ENCODE measurements at places on chromosomes 1 and 21.

GRCh38 chr1:178806665-178807300 is 64.1 kb downstream of the ANGPTL1 start:
- no peak for DNase-seq

GRCh38 chr1:67855444-67855843 is 22.2 kb upstream of the GNG12 start:
- no peak for DNase-seq

DNA sequence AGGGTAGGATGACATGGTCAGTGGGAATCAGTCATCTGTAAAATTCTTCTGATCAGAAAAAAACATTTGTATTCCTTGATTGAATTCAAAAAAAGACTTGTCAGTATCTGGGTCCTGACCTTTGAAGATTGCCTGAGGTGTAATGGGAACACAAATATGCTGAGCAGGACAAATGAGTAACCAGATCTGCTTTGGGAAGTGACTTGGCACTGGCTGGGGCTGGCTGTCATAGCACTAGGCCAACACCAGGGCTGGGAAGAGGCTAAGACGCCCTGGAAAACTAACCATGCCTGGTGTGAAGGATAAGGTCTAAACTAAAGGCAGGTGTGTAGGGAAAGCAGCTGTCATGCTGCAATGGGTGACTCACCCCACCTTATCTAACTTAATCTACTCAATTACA is 452.9 kb upstream of the BEND5 start:
- DNase-seq, result no peak

DNA sequence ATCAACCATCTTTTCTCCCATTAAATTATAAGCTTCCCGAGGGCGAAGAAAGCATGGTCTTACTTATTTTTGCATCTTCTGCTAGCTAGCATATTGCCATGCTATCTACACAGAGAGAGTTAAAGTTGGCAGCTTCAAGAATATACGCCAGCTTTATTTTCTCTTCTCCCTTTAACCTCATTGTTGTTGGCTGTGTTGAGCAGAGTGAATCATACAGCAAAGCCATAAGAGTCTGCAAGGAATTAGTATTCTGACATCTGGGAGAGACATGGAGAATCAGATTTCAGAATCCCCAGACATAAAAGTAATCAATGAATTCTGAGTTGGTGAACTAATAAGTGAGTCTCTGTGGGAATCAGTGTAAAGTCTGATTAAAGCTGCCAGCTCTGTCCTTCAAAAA is 649.6 kb upstream of the PTBP2 start:
- DNase-seq, result no peak

DNA sequence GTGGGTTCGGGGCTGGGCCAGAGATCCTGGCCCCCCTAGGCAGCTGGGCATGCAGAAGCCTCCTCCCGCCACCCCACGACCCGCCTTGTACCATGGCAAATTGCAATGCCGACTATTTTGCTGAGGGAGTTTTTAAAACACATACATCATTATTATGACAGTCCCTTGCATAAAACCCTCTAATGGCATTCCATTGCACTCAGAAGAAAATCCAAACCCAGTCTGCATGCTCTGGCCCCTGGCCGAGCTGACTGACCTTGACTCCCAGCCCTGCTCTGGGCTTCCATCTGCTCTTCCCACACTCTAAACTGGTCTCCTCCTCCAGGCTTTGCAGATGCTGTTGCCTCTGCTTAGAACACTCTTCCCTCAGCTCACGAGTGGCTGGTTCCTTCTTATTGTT is 28.0 kb downstream of the PADI2 start:
- DNase-seq, result no peak

- DNase-seq, result no peak
Measured at GRCh38 chr1:38152351-38153065, 105.9 kb upstream of the POU3F1 start.

GRCh38 chr1:110309139-110309538 is 30.0 kb upstream of the RBM15 start:
- no peak for DNase-seq

GRCh38 chr1:182622901-182623528 is 18.8 kb upstream of the RGS16 start:
- DNase-seq, result no peak

DNA sequence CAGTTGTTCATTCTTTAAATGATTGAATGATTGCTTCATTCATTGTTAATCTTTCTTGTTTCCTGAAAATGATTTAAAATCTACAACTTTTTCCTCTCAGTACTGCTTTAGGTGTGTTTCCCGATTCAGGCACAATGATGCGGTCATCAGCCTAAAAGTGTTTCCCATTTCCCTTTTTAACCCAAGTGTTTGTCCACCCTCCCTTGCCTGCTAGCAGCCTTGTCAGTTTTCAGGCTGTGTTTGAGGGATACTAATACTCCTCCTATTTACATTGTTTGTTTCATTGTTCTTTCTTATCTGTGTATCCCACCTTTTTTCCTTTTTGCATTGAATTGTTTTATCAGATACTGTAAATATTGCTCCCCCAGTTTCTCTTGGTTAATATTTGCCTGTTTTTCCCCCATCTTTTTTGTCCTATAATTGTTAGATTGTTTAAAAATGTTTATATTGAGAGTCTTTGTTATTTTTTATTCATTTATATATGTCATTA is 131.1 kb downstream of the KIAA0319L start:
- no peak for DNase-seq

DNA sequence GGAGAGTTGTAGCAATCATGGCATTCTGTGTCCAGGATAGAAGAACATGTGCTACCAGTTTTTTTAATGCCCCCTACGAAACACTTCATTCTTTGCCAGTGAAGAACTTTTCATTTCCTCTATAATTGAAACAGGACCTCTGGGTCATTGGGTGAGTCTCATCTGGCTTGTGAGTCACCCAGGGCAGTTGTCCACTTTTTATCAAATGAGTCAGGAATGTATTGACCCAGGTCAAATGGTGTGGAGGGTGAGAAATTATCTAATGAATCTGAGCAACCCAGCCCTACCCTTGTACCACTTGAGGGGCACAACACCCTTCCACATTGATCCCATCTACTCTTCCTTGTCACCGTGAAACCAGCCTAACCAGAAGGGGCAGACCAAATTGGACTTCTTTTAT is 417.3 kb upstream of the PROX1 start:
- DNase-seq, result no peak

DNA sequence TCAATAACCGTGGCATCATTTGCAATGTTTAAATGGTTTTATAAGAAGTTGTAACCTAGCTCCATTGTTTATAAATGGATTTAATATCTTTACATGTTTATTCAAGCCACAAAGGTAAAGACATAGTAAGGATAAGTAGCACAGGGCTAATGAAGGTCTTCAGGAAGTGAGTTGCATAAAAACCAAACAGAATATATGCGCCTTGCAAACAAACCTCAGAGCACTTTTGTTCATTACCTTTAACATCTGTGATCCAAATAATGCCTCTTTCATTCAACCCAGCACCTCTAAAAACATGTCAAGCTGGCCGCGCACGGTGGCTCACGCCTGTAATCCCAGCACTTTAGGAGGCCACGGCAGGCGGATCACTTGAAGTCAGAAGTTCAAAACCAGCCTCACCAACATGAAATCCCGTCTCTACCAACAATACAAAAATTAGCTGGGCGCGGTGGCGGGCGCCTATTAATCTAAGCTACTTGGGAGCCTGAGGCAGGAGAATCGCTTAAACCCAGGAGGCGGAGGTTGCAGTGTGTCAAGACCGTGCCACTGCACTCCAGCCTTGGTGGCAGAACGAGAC is 25.3 kb downstream of the BRINP3 start:
- DNase-seq, result no peak

DNA sequence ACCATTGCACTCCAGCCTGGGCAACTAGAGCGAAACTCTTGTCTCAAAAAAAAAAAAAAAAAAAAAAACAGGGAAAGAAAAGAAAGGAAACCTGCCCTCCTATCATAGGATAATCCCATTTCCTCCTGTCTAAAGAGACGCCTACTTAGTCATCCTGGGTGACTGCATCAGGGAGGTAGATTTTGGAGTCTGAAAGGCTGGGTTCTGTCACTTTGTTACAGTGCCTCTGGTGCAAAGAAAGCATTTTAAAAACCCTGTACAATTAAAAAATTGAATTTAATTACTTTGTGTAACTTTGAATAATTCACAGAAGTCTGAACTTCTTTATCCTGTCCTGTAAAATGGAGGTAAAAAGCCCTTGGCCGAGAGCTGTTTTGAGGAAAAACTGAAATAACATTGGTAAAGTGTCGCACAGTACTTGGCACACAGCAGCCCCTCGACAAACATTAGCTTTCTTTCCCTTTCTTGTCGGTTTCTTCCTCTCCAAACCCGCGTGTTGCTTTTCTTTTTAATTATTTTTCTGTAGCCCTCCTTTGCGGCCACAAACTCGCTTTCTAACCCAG is 657 bp upstream of the HDAC1 start:
- no peak for DNase-seq

- DNase-seq, result no peak
Measured at GRCh38 chr21:44295163-44295573, 4.7 kb upstream of the PFKL start.

Measured in activated naive CD8-positive, alpha-beta T cell treated with anti-CD3 and anti-CD28 coated beads, Interleukin-2, amount 50 U/mL, for 24 hours (primary cell).